Hematopoietic multipotent progenitor cell treated with erythropoietin and hydrocortisone succinate and interleukin-3 and kit ligand, for 4 days (in vitro differentiated cells): ENCODE measurements at places on chromosomes 5 and 9.
A peak's percentile ranks its signal among the peaks of the same experiment; 100 is the strongest.

- DNase-seq: no peak
Measured at GRCh38 chr9:105178076-105178475, 66.4 kb upstream of the SLC44A1 start.

- DNase-seq: peak; percentile 30
Measured at GRCh38 chr9:130144703-130145102, 27.5 kb upstream of the NCS1 start.

DNA sequence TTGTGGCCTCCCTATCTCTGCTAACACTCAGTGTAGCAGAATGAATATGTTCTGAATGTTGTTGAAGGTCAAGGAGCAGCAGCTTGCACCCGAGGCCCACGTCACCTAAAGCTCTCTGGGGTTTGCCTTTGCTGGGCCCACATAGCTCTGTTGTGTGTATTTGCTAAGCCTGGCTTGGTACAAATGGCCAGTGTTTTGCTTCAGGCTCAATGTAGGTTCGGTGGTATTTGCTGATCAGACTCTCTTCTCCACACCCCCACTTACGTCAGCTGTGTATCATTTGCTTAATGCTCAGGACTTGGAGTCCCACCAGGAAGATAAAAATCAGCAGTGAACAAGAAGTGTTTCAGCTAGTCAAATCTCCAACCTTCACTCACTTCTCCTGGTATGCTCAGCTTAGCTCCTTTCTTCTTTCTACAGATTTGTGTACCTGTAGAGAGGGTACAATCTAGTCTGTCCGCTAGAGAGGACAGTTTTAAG lies 4.8 kb upstream of the RFESD start:
- no peak for DNase-seq

- DNase-seq: no peak
Measured at GRCh38 chr5:170536525-170536924, 32.7 kb downstream of the KCNIP1 start.

DNA sequence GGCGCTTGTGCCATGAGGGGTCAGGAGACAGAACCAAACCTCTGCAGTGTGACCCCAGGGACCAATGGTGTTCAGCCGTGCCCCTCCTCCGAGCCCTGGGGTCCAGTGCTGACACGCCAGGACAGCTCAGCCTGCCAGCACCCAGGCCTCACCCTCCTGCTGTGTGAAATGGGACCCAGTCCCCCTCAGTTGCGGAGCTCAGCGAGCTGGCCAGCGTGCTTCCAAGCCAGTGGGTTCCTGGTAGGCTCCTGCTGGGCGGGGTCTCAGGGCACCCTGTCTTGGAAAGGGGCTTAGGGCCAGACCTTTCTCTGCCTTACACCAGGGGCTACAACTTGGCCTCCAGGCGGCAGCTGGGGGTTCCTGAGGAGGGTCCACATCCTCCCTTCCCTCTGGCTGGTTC lies 4.4 kb downstream of the RNF44 start:
- DNase-seq: no peak

DNA sequence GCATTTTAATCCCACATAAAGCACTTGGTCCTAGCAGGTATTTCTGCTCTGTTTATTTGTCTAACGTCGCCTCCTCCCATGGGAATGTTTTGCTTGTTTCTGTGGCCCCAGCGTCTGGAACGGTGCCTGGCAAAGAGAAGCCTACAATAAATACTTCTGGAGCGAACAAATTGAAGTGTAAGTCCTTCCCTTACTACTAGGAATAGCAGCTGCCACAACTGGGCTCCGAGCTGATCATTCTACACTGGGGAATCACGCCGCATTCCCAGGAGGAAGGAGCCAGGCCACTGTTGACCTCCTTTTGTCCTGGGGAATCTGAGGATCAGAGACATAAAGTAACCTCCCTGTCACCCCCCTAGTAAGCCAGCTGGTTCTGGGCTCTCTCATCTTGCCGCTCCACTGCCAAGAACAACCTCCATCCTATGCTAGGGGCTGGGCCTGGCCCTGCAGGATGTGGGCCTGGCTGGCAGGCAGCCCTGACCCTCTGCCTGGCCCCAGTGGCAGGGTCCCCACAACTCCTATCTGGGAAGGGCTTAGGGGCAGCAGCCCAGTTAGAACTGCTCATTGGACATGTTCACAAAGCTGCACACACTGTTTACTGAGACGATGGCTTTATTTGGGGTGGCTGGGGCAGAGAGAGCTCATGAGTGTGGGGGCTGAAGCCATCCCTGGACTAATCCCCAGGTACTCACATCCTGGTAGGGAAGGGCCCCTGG lies 82.8 kb downstream of the GTF3C4 start:
- no peak for DNase-seq

DNA sequence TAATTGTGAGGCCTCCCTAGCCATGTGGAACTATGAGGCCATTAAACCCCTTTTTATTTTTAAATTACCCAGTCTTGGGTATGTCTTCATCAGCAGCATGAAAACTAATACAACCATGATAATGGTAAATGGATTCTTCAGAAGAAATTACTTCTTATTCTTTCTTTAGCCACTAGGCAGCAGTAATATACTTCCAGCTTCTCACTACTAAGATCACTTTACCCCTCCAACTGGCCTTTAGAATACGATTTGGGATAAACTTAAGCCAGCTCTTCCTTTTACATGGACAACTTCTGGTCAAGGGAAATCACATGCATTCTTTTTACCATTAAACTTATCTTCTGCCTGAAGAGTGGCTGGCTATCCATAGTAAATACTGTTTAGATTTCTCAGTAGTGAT lies 355.4 kb downstream of the MAN2A1 start:
- DNase-seq: peak; percentile 11

DNA sequence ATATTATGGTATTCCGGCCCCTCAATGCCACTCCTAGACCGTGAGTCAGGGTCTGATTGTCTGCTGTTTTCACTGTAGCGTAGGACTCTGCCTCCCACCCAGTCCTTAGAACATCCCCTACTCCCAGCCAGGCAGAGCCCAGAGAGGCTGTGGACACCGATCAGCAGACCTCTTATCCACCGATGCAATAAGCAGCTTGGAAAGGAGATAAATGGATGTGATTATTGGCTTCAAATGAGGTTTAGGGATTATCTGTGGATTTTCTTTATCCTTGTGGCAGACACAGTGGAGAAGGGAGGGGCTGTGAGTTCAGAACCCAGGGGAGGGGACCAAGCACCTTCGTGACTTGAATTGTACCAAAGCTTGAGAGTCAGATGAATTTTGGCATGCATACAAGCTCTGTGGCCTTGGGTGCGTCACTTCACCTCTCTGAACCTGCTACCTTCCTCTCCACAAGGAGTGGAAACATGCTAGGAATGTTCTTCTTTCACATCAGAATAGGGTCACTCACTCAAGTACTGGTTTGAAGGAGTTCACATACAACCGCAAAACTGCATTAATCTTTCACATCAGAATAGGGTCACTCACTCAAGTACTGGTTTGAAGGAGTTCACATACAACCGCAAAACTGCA lies 83.1 kb upstream of the CPLX2 start:
- no peak for DNase-seq

DNA sequence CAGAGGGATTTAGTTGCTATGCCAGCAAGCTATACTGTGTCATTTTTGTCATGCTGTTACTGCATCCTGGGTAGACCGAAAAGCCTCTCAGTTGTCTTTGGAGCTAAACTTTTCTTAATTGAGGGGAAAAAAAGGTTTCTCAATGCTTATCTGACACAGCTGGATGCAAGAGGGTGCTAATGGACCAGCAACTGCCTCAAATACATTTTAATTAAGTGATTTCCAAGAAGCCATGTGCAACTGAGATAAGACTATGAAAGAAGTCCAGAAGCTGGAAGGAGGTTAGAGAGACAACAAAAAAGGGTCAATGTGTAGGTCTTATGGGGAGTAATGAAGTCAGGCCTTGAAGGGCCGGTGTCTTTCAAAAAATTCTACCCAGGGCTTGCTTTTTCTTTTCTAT lies 465.7 kb upstream of the DMAC1 start:
- DNase-seq: no peak

GRCh38 chr5:137141779-137142178 lies 357.3 kb downstream of the SPOCK1 start:
- no peak for DNase-seq

DNA sequence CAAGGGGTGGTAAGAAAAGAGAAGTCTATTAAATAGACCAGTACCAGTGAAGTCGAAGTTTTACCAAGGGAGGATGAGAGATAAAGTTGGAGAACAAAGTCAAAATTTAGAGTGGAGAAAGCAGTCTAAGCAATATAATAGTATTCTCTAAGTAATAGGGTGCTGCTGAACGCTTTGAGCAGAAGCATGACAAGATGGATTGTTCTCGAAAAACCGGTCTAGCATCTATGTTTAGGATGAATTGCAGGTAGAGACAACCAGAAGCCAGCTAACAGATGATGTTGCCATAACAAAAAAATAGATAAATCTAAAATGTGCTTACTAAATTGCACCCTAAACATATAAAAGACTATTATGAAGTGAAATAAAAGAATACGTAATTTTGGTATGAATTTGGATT lies 237.0 kb downstream of the PRELID2 start:
- DNase-seq: no peak

GRCh38 chr5:94396687-94397086 lies 221.7 kb downstream of the KIAA0825 start:
- DNase-seq: no peak

GRCh38 chr9:13500034-13500433 lies 220.5 kb upstream of the MPDZ start:
- DNase-seq: no peak

DNA sequence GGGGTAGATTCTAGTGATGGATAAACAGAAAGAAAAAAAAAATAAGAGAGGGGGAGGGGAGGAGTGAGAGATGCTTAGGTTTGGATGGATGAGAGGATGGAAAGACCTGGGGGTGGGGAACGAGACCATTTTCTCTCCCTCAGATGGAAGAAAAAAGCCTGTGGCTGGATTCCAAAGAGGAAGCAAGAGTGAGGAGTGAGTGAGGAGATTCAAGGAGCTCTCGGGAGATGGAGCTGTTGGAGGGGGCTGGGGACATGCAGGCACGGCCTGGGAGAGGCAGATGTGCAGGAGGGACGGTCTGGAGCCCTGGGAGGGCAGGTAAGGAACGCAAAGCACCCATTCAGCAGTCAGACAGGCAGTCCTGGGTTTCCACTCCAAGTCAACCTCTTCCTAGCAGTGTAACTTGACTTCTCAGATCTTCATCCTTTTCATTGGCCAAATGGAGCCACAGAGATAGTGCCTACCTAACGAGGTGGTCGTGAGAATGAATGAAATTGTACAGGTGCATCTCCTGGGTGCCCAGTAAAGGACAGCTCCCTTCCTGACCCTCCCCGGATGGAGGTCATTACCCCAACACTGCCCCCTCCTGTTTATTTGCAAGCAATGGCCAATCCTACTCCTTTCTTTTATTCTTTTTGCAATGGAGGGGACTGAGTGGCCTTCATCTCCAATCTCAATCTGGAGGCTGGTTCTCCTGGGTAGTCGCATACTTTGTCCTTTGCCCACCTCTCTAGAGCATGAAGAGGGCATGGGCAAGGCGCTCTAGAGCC lies 52.2 kb downstream of the PCDH1 start:
- peak; percentile 39 for DNase-seq

- no peak for DNase-seq
Measured at GRCh38 chr9:130495067-130495466, 50.3 kb downstream of the ASS1 start.

- no peak for DNase-seq
Measured at GRCh38 chr9:124849801-124850200, 3.5 kb upstream of the WDR38 start.

DNA sequence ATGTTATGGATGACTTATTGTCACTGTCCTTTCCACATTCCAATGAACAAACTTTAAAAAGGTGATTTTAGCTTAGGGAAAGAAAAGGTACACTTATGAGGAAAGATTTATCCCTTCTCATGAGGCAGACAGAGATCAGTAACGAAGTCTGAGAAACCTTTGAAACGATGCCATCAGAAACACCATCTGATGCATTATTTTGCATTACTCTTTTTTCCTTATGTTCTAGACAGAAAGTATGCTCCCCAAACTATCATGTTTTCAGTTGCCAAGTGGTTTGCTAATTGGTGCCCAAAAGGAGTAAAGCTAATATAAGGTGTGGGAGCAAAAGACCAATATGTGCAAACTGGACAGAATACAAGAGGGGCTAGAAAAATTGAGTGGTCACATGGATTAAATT lies 397.7 kb upstream of the RIOK2 start:
- no peak for DNase-seq

DNA sequence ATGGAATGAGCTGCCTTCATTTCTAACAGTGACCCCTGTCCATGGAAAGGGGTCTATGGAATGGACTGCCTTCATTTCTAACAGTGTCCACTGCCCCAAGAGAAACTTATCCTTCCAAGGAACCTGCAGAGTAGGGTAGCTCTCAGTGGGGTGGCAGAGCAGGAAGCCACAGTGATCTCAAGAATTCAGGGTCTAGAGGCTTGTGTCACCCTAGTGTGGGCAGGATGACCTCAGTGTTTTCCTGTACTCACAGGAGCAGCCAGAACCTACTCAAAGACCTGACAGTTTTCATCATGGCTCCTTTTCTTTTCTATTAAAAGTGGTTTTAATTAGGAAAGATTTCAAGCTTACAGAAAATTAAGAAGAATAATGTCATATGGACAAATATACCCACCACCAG lies 27.5 kb downstream of the SEC61B start:
- no peak for DNase-seq

DNA sequence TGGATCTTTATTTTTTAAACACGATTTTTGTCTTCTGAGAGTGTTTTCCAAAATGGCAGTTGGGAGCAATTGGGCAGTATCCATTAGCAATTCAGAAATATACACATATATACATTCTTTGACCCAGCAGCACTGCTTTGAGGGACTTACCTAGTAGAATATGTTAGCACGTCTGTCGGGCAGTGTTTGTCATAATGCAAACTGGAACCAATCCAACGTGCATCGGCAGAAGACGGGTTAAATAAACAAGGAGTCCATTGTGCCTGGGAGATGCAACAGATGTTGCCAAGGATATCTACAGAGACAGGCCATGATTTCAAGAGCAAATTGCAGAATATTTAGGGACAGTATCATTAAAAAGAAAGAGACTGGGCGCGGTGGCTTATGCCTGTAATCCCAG lies 107.0 kb downstream of the COL5A1 start:
- no peak for DNase-seq

GRCh38 chr9:117706421-117707116 lies 2.4 kb downstream of the TLR4 start:
- DNase-seq: peak; percentile 16

GRCh38 chr5:115455301-115455707 lies 89.3 kb downstream of the FEM1C start:
- no peak for DNase-seq

DNA sequence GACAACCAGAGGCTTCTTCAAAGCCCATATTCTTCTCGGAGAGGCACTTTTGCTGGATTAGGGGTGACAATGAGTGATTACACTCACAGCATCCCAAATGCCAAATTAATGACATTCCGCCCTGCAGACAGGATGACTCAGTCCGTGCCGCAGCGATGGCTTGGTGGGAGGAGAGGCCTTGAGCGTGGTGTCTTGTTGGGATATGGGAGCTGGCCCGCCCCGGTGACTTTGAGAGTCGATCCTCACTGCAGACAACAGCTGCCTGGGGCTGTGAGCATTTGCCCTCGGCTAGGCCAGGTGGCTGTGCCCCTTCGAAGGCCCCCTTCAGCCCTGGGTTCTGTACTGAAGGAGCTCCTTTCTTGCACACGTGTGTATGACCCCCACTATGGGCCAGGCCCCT lies 29.8 kb downstream of the OLFM1 start:
- DNase-seq: no peak
